Immature natural killer cell (primary cell): ENCODE measurements at places on chromosomes 2 and 18. TPM values are rescaled to one million over a fixed set of nuclear protein-coding genes. Genes with fewer than 3 reads are reported as not detected.

GRCh38 chr2:23700627-23701026, 226.3 kb downstream of the ATAD2B start:
- peaks cover 19% of the 10 kb centered on the region for H3K4me1 ChIP-seq
- no peak for DNase-seq
- H3K4me3 ChIP-seq: no peak overlapping the region
- peaks cover 24% of the 10 kb centered on the region for H3K36me3 ChIP-seq

ZNF236 gene
- 2.2 TPM for polyA plus RNA-seq

PPIL3 gene
- 30.4 TPM for polyA plus RNA-seq

- DNase-seq: no peak
- no peaks in the 10 kb centered on the region for H3K36me3 ChIP-seq
- H3K4me1 ChIP-seq: no peaks in the 10 kb centered on the region
These were observed 29.3 kb upstream of the FOXI3 start for GRCh38 chr2:88481691-88482336.

DNA sequence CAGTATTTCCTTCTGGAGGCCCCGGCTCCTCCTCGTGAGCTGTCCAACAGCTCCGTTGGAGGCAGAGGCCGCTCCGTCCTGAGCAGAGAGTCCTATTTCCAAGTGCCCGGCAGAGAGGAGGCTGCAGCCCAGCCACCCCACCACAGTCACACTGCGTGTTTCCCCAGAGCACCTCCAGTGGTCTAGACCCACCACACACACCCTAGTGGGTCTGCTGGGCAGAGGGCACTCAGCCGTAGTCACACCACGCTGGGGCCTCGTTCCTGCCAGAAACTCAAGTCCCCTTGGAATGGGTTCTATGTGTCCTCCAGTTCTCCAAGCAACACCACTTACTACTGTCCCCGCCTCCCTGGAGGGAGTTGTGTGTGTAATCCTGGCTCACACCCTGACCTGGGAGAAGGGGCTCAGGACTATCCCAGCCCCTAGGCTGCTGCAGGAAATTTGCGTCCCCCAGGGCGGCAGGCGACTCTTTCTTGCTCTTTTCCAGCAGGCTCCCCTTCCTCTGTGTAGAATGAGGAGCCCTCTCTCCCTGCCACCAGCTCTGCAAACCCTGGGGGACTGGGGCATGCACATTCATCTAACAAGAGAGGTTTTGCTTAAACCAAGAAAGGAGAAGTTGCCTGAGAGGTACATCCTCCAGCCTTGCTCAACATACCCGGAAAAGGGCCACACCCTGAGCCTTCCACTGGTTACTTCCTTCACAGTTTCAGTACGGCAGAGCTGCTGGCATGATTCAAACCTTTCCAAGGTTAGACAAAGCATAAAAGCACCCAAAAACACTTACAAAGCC, 114.1 kb downstream of the NDUFA10 start:
- H3K4me3 ChIP-seq: no peak overlapping the region
- no peak overlapping the region for H3K27ac ChIP-seq
- H3K36me3 ChIP-seq: no peaks in the 10 kb centered on the region
- DNase-seq: no peak
- no peaks in the 10 kb centered on the region for H3K27me3 ChIP-seq

AAK1 gene
- polyA plus RNA-seq: 38.2 TPM

GRCh38 chr18:34971313-34971712, 69.9 kb upstream of the MAPRE2 start:
- H3K4me1 ChIP-seq: peaks cover 5% of the 10 kb centered on the region
- H3K36me3 ChIP-seq: no peaks in the 10 kb centered on the region
- no peak for DNase-seq
- peaks cover 2% of the 10 kb centered on the region for H3K27me3 ChIP-seq

CHRND gene
- polyA plus RNA-seq: not detected

DNA sequence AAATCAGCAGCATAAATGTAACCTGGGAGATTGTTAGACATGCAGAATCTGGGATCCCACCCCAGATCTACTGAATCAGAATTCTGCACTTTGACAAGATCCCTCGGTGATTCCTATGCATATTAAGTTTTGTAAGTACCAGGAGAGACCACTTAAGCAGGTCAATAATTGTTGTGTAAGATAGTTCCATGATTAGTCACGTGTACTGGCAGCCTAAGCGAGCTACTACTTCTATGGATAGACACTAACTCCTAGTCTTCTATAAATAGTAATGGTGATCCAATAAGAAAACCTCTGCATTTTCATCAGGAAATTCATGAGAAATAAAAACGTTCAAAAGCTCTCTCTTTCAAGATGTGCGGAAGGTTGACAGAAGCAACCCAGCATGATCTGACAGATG, 988.2 kb upstream of the CHAC2 start:
- H3K36me3 ChIP-seq: no peaks in the 10 kb centered on the region
- DNase-seq: no peak
- H3K27me3 ChIP-seq: peaks cover 2% of the 10 kb centered on the region
- no peaks in the 10 kb centered on the region for H3K4me1 ChIP-seq

DNA sequence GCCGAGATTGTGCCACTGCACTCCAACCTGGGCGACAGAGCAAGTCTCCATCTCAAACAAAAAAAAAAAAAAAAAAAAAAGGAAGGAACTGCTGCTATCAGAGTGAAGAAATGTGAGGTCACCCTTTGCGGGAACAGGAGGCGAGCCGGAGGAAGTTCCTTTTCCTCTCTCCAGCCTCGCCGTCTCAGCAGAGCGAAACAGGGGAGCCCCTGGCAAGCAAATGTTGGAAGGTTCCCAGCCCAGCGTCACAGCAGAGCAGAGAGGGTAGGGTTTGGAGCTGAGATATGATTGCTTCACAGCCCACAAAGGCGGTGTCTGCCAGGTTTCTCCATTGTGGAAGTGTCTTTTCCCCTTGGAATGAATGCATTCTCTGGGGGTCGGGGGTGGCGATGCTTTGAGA, 28.5 kb downstream of the SLC20A1 start:
- H3K27ac ChIP-seq: no peak overlapping the region
- H3K36me3 ChIP-seq: no peaks in the 10 kb centered on the region
- H3K4me3 ChIP-seq: no peak overlapping the region
- no peak for DNase-seq
- no peaks in the 10 kb centered on the region for H3K4me1 ChIP-seq

MERTK gene
- polyA plus RNA-seq: 0.27 TPM

DNA sequence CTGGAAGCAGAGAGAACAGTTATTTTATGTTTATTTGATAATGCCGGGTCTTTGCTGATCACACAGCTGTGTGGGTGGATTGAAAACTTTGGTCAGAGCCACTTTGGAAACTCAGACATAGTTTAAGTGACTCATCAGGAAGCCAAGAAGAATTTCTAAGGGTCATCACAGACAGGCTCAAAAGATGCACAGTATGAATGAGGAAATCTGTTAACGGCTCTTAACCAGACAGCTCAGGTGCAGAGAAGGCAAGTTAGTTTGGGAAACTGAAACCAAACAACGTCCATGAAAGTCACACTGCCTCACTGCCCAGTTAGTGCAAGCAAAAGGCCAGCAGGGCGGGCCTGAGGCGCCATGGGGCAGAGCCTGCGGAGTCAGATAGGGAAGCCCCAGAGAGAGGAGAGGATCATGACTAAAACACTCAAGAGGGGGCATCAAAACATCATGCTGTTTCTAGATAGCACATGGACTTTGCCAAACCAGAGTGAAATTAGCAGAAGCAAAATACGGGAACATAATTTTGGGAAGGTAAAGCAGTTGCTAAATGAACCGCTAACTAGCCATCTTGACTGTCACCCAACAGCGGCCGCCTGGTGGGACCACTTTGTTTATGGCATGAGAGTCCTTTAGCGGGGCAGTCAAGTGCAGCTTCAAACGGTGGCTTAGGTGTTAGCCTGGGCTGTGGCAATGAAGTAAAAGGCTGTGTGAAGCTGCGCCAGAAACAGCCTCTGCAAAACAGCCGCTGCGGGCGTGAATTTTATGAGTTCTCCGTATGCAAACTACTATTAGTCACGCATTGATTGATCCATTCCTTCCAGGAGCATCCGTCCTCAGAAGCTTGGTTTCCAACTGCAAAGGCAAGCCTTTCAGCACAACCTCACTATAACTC, 101.2 kb downstream of the KCTD18 start:
- H3K36me3 ChIP-seq: no peaks in the 10 kb centered on the region
- peaks cover 8% of the 10 kb centered on the region for H3K4me1 ChIP-seq
- DNase-seq: no peak
- H3K4me3 ChIP-seq: no peak overlapping the region

GRCh38 chr2:235004329-235004903, 52.6 kb downstream of the SH3BP4 start:
- H3K27ac ChIP-seq: no peak overlapping the region
- DNase-seq: no peak
- H3K36me3 ChIP-seq: no peaks in the 10 kb centered on the region
- peaks cover 6% of the 10 kb centered on the region for H3K27me3 ChIP-seq
- no peaks in the 10 kb centered on the region for H3K4me1 ChIP-seq
- H3K4me3 ChIP-seq: no peak overlapping the region

DNA sequence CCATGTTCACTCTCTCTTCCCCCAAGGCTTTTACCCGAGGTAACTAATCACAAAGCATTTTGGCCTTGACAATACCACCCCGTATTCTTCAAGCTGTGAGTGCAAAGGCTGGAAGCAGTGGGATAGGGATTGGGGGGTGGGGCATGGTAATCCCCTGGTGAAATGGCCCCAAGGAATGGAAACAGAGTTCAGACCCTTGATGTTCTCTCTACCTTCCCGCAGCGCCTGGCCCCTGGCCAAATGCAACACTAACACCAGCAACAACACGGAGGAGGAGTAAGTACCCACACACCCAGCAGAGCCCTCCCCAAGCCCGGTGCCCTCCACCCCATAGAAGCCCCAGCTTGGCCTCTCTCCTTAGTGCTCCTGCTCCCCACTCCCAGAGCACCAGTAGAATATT, 36.9 kb downstream of the CNGA3 start:
- no peak overlapping the region for H3K27ac ChIP-seq
- H3K4me3 ChIP-seq: no peak overlapping the region
- H3K36me3 ChIP-seq: no peaks in the 10 kb centered on the region
- no peak for DNase-seq
- peaks cover 10% of the 10 kb centered on the region for H3K27me3 ChIP-seq

- H3K27ac ChIP-seq: no peak overlapping the region
- no peaks in the 10 kb centered on the region for H3K4me1 ChIP-seq
- no peaks in the 10 kb centered on the region for H3K27me3 ChIP-seq
- no peak for DNase-seq
- H3K36me3 ChIP-seq: peaks cover 19% of the 10 kb centered on the region
These were observed 155.3 kb upstream of the MYO3B start for GRCh38 chr2:170022692-170023091.

- H3K27me3 ChIP-seq: peaks cover 5% of the 10 kb centered on the region
- DNase-seq: no peak
- peaks cover 3% of the 10 kb centered on the region for H3K36me3 ChIP-seq
These were observed 531.2 kb upstream of the SMIM21 start for GRCh38 chr18:75958683-75959082.

IMP4 gene
- polyA plus RNA-seq: 84.7 TPM

DNA sequence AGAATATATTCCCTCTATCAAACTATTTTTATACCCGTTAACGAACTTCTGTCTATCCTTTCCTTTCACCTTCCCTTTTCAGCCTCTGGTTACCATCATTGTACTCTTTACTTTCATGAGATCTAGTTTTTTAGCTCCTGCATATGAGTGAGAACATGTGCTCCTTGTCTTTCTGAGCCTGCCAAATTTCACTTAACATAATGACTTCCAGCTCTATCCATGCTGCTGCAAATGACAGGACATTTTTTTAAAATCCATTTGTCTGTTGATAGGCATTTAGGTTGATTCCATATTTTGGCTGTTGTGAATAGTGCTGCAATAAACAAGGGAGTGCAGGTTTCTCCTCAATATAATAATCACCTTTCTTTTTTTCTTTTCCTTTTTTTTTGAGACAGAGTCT, 8.2 kb upstream of the CCDC195 start:
- peaks cover 19% of the 10 kb centered on the region for H3K27me3 ChIP-seq
- no peak for DNase-seq
- H3K4me1 ChIP-seq: no peaks in the 10 kb centered on the region
- H3K36me3 ChIP-seq: no peaks in the 10 kb centered on the region

DNA sequence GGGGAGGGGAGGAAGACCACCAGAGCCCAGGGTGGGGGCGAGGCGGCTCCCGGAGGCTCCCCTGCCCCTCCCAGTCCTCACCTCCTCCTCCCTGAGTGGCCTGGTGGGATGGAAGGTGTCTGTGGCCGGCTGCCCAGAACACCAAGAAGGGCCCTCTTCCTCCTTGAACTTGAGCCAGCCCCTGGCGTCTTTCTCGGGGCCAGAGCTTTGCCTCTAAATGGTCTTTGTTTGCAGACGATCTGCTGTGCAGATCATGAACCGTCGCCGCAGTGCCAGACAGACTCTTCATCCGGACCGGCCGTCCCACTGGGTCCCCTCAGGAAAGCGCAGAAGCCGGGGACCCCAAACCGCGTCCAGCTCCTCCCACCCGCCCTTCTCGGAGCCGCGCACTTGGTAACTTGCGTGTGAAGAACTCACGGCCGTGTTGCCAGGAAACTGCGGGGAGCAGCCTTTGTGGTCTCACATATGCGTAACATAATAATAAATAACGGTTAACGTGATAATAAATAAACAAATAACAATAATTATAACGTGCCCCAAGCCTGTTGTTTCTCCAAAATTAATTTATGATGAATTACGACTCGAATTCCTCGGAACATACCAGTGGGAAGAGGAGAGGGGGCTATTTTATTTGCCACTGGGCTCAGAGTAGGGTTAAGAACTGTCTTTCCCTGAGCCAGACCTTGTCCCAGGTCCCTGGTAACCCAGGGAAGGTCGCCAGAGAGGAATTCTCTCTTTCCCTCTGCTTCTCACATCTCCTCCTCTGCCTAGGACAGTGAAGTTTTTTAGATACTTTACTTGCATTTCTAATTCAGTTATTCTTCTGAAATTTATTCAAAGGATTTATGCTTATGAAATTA, 41.0 kb downstream of the PTGR3 start:
- no peak overlapping the region for H3K4me3 ChIP-seq
- DNase-seq: no peak
- peaks cover 2% of the 10 kb centered on the region for H3K27me3 ChIP-seq
- H3K36me3 ChIP-seq: no peaks in the 10 kb centered on the region
- H3K27ac ChIP-seq: no peak overlapping the region

DNA sequence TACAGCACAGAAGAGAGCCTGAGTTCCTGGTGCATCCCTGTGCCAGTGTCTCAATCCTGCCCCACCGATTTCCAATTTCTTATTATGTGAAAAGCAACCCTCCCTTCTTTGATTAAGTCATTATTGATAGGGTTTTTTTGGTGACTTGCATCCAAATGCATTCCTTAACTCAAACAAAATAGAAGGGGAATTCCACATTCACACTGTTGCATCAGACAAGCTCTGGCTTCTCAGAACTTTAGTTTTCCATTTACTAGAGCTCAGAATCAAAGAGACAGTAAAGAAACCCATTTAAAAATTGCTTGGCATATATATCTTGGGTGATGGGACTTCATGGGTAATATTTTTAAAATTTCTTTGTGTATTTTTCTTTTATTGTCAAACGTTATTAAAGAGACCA, 13.8 kb upstream of the TMEM200C start:
- H3K4me1 ChIP-seq: no peaks in the 10 kb centered on the region
- H3K27ac ChIP-seq: no peak overlapping the region
- no peak overlapping the region for H3K4me3 ChIP-seq
- peaks cover 4% of the 10 kb centered on the region for H3K27me3 ChIP-seq
- no peak for DNase-seq
